Stimulated activated CD8-positive, alpha-beta memory T cell treated with anti-CD3 and anti-CD28 coated beads, Interleukin-15, amount 100 ng/mL, for 48 hours (primary cell): ENCODE measurements at places on chromosomes 5 and 9.

GRCh38 chr9:108395421-108395820, 460.4 kb downstream of the ACTL7B start:
- DNase-seq, result no peak

GRCh38 chr5:111143910-111144309, 51.8 kb downstream of the WDR36 start:
- no peak for DNase-seq

- DNase-seq, result no peak
These were observed 33.5 kb downstream of the TLX3 start for GRCh38 chr5:171342362-171343111.

DNA sequence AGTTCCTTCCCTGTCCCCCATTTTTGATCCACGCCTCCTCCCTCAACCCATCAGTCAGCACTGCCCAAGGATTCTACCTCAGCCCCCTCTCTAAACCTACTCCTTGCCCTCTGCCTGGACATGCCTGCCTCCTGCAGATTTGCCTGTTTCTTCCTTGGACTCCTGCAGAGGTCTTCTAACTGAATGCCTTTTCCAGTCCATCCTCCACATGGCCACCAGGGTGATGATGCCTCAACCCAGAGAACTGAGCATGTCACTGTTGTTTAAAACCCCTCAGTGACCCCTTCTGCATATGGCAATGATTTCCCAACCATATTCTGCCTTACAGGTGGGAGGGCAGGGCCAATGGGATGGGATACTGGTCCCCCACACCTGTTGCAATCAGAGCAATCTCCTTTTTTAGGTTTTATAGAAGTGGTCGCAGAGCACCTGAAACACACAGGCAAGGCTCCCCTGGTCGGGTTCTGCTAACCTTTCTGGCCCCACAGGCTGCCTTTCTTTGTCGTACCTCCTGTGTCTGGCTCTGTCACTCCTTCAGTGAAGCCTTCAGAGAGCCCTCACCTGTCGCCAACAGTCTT, 9.3 kb downstream of the PHYKPL start:
- DNase-seq, result no peak

DNA sequence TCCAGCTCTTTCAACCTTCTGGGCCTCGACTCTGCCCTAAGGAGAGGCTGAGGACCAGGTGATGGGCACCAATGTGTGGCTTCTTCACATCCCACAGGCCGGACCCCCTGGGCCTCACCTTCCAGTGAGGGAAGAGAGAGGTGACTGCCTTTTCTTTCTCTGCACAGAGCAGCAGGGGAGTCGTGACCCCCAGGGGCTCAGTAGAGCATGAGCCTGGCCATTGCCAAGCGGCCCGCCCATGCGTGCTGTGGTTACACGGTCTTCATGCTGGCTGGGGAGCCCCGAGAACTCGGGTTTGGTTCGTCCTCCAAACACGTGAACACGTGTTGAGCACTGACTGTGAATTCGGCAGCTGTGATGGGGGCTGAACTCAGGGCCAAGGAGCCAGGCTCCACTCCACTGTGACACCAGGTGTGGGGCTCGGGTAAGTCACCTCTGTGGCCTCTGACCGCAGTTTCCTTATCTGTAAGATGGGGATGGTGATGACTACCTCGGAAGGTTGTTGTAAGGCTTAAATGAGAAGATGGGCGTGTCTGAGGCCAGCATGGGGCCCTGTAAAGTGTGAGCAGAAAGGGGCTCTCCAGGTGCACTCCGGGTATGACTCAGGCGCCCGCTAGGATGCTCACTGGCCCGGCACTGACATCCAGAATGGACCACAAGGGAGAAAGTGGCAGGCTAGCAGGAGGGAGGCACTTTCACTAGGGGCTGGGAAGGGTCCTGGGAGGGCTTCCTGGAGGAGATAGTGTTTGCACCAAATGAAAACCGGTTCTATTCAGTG, 13.4 kb upstream of the GRHPR start:
- peak; percentile 62 for DNase-seq

DNA sequence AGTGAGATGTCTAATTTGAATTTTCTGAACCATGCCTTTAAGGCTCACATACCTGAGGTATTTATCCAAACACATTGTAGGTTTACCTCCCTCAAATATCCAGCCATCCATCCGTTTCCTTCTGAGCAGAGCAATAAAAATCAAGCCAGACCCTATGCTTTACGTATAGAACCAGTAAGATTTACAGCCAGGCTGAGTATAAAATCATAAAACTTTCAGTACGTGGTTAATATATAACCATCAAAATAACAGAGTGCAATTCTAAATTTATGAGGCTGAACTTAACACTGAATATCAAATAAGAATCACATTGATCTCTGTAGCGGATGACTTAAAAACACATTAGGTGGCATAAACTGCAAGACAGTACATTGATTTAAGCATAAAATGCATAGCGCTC, 877.9 kb upstream of the WWC1 start:
- DNase-seq, result no peak

- DNase-seq, result no peak
These were observed 36.8 kb downstream of the ELL2 start for GRCh38 chr5:95924720-95925377.

- DNase-seq, result no peak
These were observed 5.8 kb downstream of the CCDC187 start for GRCh38 chr9:136297766-136298735.

DNA sequence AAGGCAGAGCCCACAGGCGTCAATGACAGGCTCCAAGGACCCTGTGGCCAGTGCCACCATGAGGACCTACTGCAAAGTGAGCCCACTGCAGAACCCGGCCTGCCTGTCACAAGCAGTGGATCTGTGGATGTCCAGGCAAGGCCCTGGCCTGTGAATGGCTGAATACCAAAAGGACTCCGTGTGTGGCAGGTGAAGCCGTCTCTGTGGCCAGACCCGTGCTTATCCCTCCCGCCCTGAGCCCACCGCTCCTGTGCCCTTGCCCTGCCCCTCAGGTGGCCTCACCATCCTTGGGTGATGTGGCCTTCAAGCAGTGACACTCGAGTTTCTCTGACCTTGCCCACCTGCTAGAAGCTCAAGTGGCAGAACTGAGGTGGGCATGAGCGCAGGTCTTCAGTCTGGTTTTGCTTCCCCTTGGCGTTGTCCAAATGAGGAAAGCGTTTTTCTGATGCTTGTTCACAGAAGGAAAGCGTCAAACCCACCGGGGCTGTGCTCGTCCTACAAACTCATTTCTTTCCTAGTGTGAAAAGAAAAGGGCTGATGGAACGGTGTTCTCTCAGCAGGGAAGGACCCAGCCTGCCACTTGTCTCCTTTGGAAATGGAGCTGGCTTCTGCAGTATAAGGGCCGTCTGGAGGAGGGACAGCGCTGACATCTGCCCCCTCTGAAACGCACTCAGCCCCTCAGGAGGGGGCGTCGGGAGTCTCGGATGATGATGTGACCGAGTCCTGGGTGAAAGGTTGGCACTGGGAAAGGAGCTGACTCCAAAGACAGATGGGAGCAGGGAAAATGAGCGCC, 377.7 kb upstream of the IRX4 start:
- DNase-seq, result no peak

- no peak for DNase-seq
These were observed 1.4 kb downstream of the RASGEF1C start for GRCh38 chr5:180207593-180207992.

DNA sequence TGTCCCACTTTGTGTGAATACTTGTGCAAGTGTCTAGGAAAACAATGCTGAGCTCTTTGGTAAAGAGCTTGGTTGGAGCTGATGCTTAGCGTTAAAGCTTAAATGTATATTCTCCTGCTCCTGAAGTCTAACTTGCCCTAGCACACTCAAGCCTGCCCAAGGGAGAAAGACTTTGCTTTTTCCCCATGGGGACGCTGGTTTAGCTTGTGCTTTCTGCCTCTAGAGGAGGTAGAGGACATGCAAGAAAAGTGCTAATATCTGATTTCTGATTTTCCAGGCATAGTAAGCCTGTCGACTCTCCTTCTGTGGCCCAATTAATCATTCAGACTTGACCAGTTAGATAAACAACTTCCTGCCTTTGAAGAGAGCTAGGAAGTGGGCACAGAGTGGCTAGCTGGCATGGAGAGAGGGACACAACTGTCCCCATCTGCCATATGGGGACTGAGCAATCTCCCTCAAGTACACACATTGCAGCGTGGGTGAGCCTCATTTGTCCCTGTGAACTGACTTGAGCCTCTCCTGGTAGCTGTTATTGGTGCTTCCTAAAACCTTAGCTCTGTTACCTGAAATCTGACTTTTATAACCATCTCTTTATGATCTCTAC, 348.4 kb downstream of the BRINP1 start:
- no peak for DNase-seq

- no peak for DNase-seq
These were observed 181.6 kb upstream of the FST start for GRCh38 chr5:53298841-53299240.

GRCh38 chr9:98022447-98022846, 34.1 kb upstream of the NANS start:
- no peak for DNase-seq

- no peak for DNase-seq
These were observed 42.7 kb upstream of the IER5L start for GRCh38 chr9:129220771-129221170.

DNA sequence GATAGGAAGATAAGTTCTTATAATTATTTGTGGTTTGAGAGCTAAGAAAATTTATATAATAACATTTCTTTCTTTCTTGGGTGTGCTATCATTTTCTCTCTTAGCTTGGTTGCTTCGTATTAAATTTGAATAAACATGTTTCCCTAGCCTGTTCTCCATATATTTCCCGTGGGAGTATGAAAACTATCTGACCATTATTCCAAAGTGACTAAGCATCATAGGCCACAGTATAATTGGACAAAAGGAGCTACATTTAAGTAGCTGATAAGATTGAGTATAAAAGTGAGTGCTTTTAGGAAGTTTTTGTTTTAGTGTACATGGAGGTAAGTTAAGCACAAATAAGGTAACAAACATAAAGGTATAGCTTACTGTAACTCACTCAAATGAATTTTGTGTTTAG, 8.4 kb upstream of the OSMR start:
- no peak for DNase-seq

- peak; percentile 60 for DNase-seq
These were observed 841 bp downstream of the RAD23B start for GRCh38 chr9:107283623-107284616.

DNA sequence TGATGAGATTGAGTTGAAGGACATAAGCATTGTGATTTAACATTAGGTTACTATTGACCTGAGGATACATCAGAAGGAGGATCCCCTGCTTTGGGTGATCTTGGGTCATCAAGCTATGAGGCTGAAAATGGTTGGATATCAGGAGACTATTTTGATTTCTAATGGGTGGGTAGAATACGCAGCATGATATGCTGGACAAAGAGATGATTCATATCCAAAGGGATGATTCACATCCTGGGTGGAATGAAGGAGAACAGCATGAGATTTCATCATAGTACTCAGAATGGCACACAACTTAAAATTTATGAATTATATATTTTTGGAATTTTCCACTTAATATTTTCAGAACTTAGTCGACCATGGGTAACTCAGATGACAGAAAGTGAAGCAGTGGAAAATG, 1759.5 kb upstream of the C9orf72 start:
- no peak for DNase-seq
